ENCODE measurements at places on chromosomes 13 and 19.

GRCh38 chr13:26529441-26529840 is 28.0 kb upstream of the WASF3 start:
- peak; percentile 34 for DNase-seq

GRCh38 chr13:51822106-51822815 is 18.3 kb upstream of the DHRS12 start:
- no peak for DNase-seq

- DNase-seq: no peak
Observed at GRCh38 chr19:33437821-33438671, 64.5 kb downstream of the CEBPG start.

DNA sequence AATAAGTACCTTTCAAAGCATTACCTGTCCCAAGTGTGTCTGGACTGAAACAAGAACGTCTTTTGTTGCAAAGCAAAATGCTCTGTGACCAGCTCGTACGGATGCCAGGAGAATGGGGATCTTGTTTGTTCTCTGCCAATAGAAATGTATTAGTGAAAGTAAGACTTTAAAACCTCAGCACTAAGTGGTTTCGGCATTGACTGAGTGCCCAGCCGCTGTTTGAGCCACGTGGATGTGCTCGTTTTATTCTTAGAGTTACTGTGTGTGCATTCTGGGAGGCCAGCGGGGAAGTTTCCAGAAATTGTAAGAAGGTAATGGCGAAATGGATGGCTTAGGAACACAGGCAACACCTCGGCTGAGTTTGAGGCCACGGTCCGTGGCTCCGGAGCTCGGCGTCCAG is 117.1 kb upstream of the USP29 start:
- DNase-seq: no peak

- DNase-seq: no peak
Observed at GRCh38 chr19:4369109-4369887, 25.9 kb downstream of the MPND start.

- DNase-seq: no peak
Observed at GRCh38 chr19:20278342-20278741, 111.3 kb downstream of the ZNF486 start.

GRCh38 chr19:23394511-23394910 is 760 bp downstream of the ZNF91 start:
- DNase-seq: peak; percentile 15

- no peak for DNase-seq
Observed at GRCh38 chr13:95749545-95749944, 72.6 kb downstream of the DNAJC3 start.

DNA sequence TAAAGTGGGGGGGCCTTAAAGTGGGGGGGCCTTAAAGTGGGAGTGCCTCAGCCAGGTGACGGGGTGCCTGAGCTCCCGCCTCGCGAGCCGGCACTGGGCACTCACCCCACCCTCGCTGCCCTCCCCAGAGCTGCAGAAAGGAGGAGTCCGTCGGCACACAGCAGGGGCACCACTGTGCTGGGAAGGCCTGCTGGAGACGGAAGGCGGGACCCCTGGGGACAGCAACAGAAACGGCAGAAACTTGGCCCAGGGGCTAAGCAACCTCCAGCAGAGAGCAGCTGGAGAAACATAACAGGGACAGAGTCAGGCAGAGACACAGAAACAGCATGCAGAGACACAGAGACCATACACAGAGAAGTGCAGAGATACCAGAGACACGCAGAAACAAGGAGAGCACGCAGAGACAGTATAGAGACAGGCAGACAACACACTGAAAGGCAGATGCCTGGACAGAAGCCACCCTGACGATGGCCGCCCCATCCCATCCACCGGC is 7.9 kb downstream of the CFD start:
- DNase-seq: no peak

All from AML-193 (cell line).